ENCODE measurements at places on chromosomes 2 and 18.

- DNase-seq, result no peak
Measured at GRCh38 chr2:102271844-102272243, 39.5 kb upstream of the IL1RL1 start.

- no peak for DNase-seq
Measured at GRCh38 chr18:33157893-33158292, 282.6 kb downstream of the CCDC178 start.

- no peak for DNase-seq
Measured at GRCh38 chr2:237867465-237867864, 8.0 kb downstream of the RAMP1 start.

- DNase-seq, result no peak
Measured at GRCh38 chr2:10132996-10133647, 10.6 kb downstream of the RRM2 start.
